NCI-H187 (cell line): ENCODE measurements at places on chromosomes 11 and 22.

DNA sequence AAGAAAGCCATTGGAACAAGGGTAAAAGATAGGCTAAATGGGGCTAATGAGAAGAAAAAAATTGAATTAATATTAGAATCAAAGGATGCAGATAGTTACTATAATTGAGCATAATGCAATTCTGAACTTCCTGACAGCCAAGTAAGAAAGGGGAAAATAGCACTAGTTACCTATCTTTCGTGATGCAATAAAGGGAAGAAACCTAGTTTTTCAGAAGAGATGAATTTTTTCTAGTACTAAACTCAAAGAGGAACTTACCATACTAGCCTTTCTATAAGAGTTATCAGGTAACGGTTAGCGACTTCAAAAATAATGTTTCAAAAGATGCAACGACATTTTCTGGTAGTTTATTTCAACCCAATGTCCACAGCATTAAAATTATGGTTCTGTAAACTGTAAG lies 8.8 kb upstream of the WT1 start:
- no peak for DNase-seq

- no peak for DNase-seq
Measured at GRCh38 chr11:63621071-63621470, 6.8 kb upstream of the PLAAT3 start.

DNA sequence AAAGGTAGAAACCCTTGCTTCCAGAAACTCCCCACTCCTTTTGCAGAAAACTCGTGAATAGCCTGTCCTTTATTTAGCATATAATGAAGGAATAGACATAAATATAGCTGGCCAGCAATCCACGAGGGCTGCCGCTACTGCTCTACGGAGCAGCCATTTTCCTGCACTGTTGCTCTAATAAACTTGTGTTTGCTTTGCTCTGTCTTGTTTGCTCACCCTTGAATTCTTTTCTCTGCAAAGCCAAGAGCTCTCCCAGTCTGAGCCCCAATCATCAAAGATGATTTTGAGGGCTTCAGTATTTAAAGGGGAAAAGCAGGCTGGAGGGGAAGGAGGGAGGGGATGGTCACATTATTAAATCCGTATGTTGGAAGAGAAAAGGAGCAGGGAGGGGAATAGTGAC lies 16.6 kb upstream of the CHKA start:
- no peak for DNase-seq

- no peak for DNase-seq
Measured at GRCh38 chr22:23622634-23623033, 9.5 kb downstream of the DRICH1 start.

DNA sequence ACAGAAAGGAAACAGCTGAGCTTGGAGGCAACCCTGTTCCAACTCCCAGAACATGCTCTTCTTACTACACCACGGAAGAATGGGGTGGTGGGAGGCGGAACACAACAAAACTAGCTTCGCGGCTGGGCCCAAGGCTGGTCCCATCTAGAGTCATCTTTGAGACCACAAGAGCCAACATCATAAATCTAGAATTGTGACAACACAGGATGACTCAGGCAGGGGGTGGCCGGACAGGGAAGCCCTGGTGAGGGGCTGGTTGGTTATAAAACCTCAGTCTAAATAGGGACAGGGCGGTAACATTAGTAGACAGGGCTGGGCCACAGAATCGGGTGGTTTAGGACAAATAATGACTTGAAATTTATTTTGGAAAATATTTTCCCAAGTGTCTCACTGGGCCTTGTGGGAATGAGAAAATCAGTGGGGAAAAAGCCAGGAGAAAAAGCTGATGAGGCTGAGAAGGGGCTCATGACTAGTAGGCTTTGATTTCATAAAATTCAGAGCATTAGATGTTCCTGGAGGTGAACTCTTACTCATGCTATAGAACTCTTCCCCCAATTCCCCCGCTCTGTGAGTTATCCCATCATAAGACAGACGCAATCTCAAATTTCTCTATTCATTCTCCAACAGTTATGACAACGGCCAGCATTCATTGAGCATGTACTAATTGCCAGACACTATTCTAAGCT lies 151.8 kb upstream of the TIMP3 start:
- DNase-seq, result no peak

DNA sequence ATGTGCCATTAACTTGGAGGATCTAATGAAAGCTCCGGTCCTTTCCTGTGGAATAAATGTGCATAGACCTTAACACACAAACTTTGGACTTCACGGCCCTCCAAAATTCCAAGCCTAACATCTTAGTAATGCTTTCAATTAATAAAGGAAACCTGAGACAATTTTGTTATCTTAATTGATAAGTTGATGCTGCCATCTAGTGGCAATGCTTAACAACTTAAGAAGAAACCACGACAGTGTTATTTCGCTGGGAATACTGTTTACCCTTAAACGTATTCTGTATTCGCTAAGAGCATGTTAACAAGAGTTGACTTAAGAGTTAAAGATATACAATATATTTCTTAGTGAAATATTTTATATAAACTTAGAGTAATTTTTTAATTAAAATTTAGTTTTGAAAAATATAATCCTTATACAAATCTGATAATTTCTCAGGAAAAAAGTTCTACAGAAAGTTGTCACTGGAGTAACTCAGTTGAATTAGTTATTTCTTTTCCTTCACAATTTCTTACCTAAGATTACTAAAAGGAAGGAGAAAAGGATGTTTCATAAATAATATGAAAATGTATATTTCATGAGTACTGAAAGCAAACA lies 35.0 kb upstream of the OR9G4 start:
- no peak for DNase-seq

GRCh38 chr22:49735411-49735900 lies 92.2 kb downstream of the BRD1 start:
- DNase-seq, result no peak
